ENCODE measurements at places on chromosomes 1 and 21.

DNA sequence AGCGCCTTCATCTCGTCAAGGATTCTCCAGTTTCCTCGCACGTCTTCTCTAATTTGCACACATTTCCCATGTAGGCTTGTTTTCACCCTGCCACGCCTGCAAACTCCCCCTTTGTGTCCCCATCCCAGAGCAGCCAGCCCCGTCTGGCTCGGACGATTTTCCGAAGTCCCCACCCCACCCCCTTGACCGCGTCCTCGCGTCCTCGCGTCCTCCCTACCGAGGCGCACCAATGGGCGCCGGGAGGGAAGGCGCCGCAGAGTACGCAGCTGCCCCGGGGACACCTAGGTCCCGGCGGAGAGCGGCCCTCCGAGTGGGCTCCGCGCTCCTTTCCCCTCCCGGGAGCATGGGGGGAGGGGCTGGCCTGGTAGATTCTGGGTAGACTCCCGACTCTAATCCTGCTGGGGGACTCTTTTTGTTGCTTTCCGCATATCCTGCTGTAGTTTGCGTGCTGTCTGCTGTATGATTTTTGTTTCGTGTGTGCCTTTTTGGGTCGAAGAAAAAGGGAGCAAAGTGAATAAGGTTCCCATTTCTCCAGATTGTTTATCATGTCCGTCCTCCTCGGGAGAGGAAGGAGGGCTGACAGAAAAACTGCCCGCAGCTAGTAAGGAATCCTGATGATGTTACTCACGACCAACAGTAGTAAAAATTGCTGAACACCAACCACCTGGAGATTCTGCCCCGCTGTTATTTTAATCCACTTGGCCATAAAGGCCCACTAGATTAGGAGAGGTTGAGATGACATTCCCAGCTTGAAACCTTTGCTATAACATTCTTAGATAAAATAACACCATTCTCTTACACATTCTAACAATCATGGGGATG lies 1.5 kb downstream of the CACHD1 start:
- DNase-seq: no peak

DNA sequence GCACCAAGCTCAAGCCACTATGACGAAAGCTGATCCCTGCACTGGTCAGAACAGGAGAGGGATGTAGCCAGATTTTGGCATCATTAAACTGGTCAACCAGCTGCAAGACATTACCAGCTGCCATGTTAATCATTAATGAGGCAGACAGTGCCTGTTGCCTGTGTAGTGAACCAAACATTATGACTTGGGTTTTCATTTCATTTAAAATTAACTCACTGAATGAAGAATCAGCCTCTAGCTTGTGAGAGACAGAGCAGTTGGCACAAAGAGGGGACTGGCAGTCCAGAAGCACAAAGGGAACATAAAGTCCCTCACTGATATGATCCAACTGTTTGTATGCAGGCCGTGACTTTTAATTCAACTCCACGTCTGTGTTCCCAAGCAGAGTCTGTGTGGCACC lies 318.9 kb downstream of the SEC16B start:
- no peak for DNase-seq

- DNase-seq: no peak
These were observed 134.7 kb downstream of the GRIK1 start for GRCh38 chr21:29805105-29805504.

DNA sequence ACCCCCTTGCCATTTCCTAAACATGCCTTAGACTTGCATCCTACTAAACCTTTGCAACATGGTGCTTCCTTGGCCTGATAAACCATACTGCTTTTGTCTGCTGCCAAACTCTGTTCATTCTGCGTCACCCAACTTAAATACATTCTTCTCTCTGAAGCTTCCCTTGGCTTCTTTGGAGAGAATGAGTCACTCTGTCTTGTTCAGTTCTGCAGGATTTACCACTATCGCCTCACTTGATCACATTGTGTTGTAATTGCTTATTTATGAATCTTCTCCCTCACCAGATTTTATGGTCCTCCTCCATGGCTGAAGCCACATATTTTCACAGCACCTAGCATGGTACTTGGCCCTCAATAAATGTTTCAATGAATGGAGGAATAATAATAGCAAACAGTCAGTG lies 21.7 kb upstream of the TUT4 start:
- no peak for DNase-seq

DNA sequence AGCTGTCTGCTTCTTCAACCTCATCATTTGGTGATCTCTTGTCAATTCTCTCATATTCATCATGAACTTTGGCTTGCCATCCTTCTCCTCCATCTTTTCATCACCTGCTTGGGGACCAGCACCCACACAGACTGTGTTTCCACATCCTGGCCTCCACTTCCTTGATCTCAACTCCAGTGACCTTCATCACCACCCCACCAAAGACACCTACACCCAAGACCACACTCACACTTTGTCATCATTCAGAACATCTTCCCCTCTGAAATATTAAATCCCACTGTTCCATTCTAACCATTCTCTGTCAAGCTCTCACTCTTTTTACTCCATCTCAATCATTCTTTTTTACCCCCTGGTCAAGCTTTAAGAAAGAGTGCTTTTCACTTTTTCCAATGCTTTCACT lies 115.5 kb upstream of the VAV3 start:
- peak; percentile 22 for DNase-seq

- no peak for DNase-seq
These were observed 5.7 kb downstream of the AK5 start for GRCh38 chr1:77287535-77287934.

GRCh38 chr1:38291336-38291735 lies 244.7 kb upstream of the POU3F1 start:
- no peak for DNase-seq

DNA sequence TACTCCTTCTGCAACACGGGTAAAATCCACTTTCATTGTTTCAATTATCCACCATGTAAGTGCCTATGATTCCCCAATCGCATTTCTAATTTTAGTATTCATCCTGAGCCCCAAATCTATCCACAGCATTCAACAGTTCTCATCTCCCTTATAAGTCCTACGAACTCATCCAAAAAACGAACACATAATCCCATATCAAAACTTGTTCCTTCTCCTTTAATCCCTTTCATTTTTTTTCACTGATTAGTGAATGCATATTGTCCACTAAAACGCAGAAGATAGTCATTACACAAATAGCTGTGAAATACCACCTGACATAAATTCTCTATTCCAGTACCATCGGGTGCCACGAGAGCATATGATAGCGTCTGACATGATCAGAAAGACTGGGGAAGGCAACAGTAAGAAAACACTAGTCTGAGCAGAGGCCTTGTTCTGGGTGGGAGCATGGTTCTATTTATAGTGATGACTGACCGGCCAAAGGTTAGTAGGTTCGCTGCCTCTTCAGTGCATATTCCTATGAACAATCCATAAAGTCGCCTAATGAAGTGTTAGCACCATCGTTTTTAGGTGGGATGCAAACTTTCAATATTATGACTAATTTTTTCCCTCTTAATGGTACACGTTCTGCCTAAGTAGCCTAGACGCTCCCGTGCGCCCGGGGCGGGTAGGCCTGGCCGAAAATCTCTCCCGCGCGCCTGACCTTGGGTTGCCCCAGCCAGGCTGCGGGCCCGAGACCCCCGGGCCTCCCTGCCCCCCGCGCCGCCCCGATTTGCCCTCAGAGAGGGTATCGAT lies 648 bp downstream of the ATP5PF start:
- DNase-seq: peak; percentile 22

DNA sequence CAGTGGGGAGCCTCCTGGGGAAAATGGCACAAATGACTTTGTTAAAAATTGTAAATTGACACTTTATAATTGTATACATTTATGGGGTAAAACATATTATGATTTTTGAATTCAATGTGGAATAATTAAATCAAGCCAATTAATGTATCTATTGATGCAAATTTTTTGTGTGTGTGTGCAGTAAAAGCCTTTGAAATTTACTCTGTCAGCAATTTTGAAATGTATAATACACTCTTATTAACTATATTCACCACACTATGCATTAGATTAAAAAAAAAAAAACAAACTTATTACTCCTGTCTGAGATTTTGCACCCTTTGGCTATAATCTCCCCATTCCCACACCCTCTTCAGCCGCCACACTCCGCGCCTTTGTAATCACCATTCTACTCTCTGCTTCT lies 119.2 kb downstream of the S1PR1 start:
- DNase-seq: no peak

GRCh38 chr21:46007492-46007868 lies 25.9 kb downstream of the COL6A1 start:
- no peak for DNase-seq

DNA sequence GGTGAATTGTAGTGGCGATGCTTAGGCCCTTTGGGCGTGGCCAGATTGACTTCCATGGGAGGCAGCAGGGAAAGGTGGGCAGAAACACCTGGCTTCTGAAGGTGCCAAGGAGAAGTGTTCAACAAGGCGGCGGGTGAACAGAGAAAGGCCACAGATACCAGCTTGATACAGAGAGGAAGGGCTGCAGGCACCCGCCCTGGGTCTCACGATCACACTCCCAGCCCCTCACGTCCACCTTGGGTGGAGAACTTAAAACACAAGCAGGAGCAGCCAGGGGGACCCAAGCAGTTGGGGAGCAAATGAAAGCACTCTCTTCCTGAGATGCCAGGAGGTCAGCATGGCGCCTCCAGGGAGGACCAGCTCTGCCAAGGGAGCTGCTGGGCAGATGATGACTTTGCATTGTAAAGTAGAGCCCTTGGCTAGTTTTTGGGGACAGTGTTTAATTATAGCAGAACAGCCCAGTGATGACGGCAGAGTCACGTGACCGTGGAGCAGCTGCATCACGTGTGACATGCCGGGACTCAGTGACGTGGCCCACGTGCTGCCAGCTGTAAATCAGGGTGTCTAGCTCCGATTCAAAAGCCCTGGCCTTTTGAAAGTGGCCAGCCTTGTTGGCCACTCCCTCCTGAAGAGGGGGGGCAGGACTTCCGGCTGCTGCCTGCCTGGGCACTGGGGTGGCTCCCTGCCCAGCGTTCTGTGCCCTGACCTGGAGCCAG lies 19.0 kb downstream of the SLC37A1 start:
- DNase-seq: no peak

GRCh38 chr21:29287383-29287782 lies 11.3 kb upstream of the BACH1 start:
- DNase-seq: no peak

DNA sequence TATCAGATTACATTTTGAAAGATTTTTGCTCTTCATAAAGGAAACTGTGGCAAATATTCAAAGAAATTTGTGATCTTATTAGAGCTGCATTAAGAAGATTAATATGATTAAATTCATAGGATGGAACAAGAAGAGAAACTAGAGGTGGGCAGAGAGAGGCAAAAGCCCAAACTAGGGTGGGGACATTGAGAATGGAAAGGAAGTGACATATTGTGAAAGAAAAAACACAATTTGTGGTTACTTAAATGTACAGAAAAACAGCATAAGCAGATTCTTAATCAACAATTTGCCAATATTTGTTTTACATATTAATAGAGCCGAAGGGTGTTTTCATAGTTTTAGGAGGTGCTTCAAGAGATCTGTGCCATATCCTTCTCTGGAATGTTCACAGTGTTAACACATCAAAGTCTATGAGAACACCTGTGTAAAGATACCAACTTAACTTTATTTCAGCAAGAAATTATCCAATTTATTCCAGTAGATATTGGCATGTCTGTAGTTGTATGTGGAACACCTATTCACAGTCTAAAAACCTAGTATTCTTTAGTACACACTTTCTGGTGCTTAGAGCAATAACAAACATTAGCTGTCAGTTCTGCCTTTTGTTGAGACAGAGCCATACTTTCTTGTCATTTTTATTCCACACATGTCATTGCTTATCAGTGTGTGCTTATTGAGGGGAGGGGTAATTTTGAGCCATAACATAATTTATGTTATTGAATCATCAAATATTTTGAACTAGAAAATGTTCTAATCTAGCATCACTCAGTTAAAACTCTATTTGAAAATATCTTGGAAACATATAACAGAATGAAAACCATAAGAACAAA lies 401.5 kb downstream of the PTPRC start:
- DNase-seq: no peak

Measured in stimulated activated CD8-positive, alpha-beta memory T cell treated with anti-CD3 and anti-CD28 coated beads, Interleukin-4, amount 100 ng/mL, for 24 hours (primary cell).